ENCODE measurements at places on chromosomes 3 and 15.

- DNase-seq: no peak
Observed at GRCh38 chr3:175914785-175915184, 1055.7 kb downstream of the NAALADL2 start.

GRCh38 chr3:196513697-196514349 is 1.3 kb downstream of the SMCO1 start:
- no peak for DNase-seq

GRCh38 chr3:127141921-127142730 is 50.8 kb upstream of the PRR23E start:
- no peak for DNase-seq

GRCh38 chr15:70212286-70212962 is 114.7 kb upstream of the TLE3 start:
- DNase-seq: no peak

DNA sequence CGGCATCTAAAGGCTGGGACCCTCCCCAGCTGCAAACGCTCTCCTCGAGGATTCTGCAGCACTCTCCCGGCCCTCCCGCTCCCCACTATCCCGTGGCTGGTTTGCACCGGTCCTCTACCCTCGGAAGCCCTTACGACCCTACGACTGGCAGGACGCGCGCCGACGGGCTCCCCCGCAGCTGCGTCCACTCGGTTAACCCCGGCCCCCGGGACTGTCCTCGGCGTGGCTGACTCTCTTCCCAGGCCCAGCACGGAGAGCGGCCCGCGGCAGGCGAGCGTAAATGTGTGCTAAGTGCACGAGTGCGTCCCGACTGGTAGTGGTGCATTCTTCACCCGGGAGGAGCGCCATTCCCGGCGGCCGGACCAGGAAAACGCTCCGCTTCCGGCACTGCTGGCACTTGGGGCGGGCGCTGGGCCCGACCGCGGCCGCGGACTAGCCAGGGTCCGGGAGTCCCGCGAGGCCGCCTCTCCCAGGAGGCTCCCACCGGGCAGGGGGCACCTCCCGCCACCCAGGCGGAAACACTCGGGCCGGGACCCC is 508 bp downstream of the GORASP1 start:
- DNase-seq: no peak

DNA sequence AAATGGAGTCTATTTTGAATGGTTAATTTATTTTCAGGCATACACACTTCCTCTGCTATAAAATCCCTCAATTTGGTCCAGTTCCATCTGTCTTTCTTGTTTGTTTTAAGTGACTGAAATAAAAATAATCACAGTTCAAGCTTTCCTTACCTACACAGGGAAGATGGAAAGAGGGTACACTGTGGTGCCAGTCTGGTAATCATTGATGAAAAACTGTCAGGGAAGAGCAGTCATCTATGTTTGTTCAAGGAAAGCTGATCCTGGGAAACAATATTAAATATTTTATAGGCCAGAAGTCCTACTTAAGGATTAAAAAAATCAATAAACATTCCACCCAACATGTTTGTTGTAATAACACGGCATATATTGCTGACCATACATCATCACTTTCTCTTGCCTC is 115.2 kb upstream of the KCNMB2 start:
- no peak for DNase-seq

- DNase-seq: no peak
Observed at GRCh38 chr3:70805061-70805889, 492.8 kb upstream of the MDFIC2 start.

- DNase-seq: no peak
Observed at GRCh38 chr15:51841406-51842040, 12.1 kb downstream of the TMOD3 start.

GRCh38 chr3:24640330-24640877 is 145.8 kb upstream of the THRB start:
- no peak for DNase-seq

DNA sequence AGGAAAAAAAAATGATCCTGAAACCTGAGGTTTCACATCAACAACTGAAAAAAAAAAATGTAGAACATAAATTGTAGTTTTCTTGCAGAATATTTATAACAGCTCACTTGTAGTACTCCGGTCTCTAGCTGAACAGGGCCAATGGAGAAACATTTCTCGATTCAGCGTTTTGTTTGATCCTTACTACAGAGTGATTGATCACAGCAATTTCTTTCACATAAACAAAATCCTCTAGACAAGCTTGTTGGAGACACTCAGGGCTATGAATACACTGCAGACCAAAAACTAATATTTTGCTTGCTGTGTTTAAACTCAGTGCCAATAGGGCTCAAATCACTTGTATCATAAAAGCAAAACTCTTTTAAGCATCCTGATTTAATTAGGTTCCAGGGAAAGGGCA is 127.0 kb upstream of the CNTN6 start:
- no peak for DNase-seq

DNA sequence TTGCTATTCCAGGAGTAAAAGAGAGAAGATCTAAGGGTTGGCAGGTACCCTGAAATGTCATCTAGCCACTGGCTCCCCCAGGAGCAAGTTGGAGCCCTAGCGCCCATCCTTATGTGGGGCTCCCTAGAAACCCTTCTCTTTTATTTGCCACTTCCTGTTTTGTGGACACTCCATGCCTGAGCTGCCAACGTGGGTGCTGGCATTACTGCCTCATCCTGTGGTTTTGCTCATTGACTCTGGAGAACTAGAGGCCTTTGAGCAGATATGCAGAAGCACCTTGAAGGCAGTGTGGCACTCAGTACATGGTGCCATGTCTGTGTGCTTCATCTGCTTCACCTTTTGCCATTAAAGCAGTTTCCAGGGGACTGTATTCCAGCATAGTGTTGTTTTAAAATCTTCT is 8.1 kb downstream of the EDEM1 start:
- DNase-seq: no peak

- DNase-seq: no peak
Observed at GRCh38 chr3:59277816-59278215, 228.0 kb upstream of the CFAP20DC start.

DNA sequence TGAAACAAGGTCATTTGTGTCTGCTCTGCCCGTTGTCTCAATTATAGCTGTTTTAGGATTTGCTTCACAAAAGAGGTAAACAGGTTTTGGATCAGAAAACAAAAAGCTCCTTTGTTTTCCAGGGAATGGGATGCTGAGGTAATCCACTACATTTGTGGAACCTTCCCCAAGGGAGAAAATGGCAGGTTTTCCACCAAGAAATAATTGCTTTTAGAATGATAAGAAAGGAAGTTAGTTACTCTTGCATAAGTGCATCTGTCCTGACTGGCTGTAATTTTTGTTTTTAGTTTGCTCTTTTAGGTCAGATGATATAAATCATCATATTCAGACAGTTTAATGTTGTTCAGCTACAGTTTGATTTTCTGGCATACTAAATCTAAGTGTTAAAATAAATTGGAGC is 198.5 kb upstream of the COL8A1 start:
- no peak for DNase-seq

DNA sequence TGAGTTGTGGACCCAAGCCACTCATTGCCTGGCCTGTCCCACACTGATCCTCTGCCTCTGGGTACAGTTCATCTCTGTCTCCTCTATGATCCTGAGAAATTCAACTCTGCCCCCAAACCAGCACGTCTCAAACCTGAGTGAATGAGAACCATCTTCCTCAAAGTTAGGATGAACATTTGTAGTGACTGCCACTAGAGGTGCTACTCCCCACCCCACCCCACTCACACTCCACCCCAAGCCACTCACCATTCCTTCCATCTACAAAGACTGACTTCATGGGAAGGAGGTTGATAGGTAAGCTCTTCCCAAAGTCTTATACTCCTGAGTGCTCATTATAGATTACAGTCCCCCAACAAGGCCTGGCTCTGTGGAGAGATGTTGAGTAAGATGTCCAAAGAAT is 43.8 kb downstream of the NEK10 start:
- DNase-seq: no peak

DNA sequence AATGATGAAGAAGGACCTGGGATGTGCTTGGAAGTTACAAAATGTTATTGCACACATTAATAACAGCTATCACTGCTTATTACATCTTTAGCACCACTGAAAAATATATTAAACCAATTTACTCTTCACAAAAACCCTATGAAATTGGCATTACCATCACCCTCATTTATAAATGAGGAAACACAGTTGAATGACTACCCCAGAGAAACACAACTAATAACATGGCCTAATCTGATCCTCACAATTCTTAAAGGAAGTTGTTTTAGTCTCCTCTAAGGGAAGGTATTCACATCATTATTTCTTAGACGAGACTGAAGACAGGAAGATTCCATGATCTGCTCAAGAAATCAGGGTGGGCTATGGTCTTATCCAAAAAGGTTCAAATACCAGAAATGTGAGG is 35.9 kb downstream of the INO80 start:
- no peak for DNase-seq

GRCh38 chr3:189168711-189169110 is 3.1 kb upstream of the TPRG1 start:
- DNase-seq: no peak

GRCh38 chr15:97023488-97023844 is 693.0 kb downstream of the NR2F2 start:
- DNase-seq: no peak

DNA sequence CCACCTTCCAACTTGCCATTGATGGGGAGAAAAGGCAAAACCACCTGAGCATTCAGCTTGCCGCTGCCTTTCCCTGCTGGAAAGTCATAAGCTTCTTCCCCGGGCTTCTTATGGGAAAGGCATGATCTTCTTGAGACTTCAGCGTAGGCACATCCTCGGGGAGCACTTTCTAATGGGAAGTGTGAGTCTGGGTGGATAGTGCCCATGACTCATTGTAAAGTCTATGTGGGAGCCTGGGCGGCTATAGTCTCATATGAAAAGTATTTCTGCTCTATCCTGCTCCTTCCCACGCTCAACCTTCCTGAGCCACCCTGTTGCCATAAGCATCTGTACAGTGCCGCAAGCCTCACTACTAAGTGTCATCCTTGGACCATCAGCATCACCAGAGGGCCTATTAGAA is 309.9 kb upstream of the THBS1 start:
- no peak for DNase-seq

GRCh38 chr3:18739099-18739433 is 313.9 kb upstream of the SATB1 start:
- no peak for DNase-seq

DNA sequence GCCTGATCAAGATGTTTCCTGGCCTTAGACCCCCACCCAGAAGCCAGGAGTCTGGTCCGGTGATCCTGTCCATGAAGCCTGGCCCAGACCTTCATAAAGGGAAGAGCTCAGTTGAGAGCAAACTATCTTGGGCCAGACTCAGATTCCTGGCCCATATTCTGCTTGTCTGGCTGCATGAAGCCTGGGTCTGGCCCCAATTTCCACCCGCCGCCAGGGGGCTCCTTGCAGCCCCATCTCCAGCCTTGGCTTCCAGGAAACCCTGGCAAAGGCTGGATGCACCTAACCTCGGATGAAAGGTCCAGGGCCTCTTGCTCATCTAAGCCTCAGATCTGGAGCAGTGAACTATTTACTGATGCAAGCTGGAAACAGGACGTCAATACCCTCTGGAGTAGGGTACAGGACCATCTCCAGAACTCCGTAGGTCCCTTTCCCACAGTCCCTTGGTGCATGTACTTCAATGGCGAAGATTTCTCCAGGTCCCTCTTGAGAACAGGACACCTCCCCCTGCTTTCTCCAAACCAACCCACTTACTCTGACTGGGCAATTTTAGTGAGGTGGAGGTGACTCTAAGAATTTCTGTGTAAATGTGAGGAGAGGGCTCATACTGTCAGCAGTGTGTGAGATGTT is 5.6 kb downstream of the FOXL2 start:
- DNase-seq: no peak

GRCh38 chr3:179701176-179701827 is 48.5 kb downstream of the USP13 start:
- no peak for DNase-seq

- DNase-seq: no peak
Observed at GRCh38 chr15:70806992-70807712, 43.8 kb upstream of the UACA start.

GRCh38 chr3:49900491-49901153 is 3.1 kb downstream of the MST1R start:
- no peak for DNase-seq

DNA sequence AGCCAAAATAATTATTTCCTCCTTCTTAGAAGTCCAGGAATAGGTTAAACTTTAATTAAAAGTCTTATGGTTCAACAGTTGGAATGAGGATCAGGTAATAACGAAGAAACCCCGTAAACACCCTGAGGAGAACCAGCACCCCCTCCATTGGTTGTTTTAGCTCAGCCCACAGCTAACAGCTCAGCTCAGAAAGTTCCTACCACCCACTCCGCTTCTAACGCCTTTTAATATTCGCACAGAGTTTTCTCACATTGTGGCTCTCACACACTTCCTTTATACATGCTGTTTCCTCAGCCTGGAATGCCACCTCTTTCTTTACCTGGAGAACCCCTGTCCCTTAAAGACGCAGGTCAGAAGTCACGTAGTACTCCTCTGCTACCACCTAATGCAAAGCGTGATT is 17.0 kb downstream of the CX3CR1 start:
- DNase-seq: no peak

DNA sequence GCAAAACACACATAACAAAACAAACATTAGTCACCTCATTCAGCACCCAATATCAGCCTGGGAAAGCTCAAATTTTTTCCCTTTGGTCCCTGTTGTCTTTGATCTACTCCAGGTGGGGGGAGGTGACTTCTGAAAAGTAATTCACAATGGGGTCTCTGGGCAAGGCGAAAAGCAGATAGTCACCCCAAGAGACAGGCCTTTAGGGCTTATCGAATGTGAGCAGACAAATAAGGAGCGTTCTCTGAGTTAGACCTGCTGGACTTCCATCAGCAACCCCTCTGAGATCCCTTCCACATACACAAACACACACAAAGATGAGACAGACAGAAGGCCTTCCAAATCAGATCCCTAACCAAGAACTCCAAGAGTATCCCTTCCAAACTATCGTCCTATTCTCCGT is 171.0 kb upstream of the SMAD3 start:
- no peak for DNase-seq

DNA sequence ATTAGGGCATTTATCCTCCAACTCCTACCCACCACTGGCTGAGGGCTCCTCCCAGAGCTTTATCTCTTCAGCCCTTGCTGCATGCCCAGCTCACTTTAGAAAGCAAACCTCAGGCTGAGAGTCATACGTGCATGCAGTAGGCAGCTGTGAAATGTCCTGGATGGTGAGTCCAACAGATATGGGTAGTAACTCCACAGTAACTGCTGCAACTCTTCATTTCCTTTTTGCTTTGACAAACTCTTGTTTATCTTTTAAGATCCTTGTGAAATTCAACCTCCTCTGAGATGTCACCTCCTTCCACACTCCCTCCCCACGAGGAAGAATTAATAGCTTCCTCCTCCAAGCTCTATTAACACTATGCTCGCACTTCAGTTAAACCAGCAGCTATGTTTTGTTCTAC is 35.9 kb upstream of the CTNNB1 start:
- no peak for DNase-seq

GRCh38 chr3:88618021-88618645 is 468.4 kb downstream of the C3orf38 start:
- DNase-seq: no peak

- DNase-seq: no peak
Observed at GRCh38 chr3:97432914-97433313, 331.6 kb upstream of the ARL6 start.
